ENCODE measurements at places on chromosomes 4 and X.

- DNase-seq = no peak
These were observed 26.4 kb upstream of the REPS2 start for GRCh38 chrX:16920075-16920474.

DNA sequence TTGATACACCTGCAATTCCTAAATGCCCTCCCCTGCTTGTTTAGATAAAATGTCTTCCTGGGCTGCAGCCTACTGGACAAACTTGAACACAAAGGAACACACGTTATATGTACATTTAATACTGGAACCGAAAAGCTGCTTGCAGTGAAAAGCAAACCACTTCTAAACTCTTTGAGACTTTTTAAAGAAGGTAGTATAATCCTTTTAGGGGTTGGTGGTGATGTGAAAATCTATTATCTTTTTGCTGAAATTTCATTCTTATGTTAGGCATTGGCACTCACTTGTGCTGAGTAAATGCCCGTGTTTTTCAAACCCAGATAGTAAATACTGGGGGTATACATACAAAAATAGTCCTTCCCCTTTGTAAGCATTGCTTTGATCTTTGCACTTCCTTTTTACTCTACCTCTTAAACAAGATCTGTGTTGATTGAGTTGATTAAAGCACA is 2.2 kb downstream of the NFKB1 start:
- DNase-seq = no peak

DNA sequence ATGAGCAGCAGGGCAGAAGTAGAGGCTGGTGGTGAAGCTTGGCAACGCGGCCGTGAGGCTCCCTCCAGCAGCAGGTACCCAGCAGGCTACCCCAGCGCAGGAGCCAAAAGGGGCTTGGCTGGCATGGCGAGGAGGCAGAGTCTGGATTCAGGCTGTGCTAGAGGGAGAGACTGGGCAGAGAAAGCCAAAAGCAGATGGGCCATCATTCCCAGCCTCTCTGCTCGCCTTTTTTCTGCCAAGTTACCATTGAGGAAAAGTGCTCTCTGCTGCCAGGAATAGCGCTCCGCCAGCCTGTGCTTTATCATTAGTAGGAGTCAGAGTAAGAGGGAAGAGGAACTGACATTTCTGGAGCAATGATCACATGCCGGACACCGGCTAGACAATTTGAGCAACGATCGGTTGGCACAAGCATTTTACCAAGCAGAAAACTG is 28.7 kb upstream of the MAP3K15 start:
- DNase-seq = no peak

DNA sequence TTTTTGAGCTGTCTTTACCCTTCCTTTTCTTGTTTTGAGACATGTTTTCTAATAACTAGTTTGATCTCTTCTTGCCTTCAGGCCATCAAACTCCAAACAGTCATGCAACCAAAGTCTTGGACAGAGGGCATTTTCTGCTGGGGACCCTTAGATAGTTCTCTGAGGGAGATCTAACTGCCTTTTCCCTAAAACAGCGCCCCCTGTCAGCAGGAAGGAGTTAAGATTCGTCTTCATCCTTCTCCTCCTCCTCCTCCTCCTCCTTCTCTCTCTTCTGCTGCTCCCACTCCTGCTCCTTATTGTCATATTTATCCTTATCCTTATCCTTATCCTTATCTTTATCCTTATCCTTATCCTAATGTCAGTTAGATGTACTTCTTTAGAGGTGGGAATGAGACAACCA is 417.2 kb downstream of the TRAM1L1 start:
- no peak for DNase-seq

- DNase-seq = no peak
These were observed 116.6 kb downstream of the PAPSS1 start for GRCh38 chr4:107603430-107603829.

- DNase-seq = no peak
These were observed 213.3 kb downstream of the GLUD2 start for GRCh38 chrX:121260596-121261240.

DNA sequence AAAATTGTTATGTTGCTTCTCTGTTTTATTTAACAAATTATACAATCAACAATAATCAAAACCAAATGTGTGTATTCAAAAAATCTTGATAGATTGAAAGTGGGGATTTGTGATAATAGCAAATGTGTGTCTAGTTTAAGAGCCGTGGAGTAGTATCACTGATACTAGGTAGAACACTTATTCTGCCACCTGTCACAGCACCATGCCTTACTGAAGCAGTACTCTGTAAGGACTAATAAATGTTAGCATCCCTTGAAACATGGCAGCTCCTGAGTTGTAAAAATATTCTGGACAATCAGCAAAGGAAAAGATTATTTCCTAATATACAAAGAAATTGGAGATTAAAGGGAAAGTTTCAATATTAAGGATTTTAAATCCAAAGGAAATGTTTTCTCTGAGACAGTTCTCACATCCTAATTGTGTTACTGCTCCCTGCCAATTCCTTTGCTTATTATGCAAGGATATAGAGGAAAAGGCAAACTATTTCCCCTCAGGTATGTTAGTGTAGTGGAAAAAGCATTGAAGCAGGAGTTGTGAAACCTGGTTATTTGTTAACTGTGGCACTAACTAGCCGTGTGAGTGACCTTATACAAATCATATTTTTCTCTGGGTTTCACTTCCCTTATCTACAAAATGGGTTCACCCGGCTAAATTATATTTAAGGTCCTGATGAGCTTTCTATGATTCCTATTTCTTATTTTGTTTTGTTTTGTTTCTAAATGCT is 303.1 kb downstream of the ARHGAP24 start:
- no peak for DNase-seq

- DNase-seq = no peak
These were observed 21.7 kb downstream of the LETM1 start for GRCh38 chr4:1834047-1834775.

DNA sequence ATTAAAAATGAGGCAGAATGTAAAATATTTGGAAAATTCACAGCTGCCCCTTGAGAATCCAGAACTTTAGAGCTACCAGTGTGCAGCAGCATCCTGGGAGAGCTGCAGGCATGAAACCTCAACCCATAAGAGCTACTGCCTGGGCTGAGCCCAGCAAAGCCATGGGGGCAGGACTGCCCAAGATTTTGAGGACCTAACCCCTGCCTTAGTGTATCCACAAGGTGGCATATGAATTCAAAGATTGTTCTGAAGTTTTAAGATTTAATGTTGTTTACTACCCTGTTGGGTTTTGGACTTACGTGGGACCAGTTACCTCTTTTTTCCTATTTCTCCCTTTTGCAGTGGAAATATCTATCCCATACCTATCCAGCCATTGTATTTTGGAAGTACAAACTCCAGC is 26.4 kb downstream of the CASP6 start:
- DNase-seq = no peak

DNA sequence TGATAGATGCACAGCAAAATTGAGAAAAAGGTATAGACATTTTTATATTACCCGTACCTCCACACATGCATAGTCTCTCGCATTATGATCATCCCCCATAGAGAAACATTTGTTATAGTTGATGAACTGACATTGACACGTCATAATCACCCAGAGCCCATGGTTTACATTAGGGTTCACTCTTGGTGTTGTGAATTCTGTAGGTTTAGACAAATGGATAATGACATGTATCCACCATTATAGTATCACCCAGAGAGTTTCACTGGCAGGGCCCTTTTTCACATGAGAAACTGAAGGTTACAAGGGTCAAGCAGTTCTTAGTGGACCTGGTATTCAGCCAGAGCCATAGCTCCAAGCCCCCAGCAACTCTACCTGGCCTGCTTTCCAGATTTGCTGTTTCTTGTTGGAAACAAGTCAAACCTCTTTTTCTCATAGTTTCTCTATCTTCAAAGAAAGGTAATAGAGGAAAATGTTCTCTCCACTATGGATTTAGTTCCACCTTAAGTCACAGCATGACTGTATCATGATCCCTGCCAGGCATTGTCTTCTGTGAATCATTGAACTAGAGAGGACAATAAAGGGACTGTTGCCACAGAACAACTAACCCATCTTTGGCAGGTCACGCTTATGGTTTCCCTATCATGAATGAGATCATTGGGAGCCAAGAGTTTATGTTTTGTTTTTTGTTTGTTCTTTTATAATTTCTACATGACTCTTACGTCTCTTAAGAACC is 64.0 kb downstream of the HHIP start:
- DNase-seq = no peak

GRCh38 chrX:141455103-141455502 is 129.4 kb downstream of the SPANXA1 start:
- no peak for DNase-seq

DNA sequence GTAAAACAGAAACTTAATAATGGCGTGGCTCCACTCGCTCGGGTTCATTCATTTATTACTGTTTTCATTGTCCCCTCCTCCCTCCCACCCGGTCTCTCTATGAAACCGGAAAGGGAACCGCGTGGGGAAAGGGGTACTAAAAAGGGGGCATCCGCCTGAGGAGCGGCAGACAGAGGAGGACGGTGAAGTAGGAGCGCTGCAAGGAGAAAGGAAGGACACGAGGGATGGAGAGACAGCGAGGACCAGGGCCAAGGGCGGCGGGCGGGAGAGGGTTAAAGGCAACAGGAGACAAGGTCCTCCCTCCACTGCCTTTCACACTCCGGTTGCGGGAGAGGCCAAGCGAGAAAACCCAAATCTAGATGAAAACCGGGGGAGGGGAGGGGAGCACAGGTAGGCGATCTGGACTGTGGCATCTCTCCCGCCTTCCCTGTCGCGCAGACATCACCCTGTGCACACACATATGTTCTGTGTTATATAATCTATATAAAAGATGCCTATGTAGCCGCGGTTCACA is 829 bp downstream of the ELOVL6 start:
- DNase-seq = no peak

DNA sequence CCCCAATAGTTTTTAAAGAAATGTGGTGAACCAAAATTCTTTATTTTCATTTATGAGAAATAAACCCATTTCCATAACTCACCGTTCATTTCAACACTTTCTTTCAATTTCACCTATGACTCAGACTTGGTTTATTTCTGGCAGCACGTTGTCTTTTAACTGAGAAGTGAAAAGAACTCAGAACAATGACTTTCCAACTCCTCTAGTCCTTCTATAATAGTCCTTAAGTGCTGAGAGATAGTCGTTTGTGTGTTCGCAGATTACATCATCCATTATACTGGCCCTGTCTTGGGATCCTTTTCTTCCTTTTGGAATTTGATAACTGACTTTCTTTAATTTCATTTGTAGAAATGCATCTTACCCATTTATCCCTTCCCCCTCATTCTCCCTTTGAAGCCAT is 113.6 kb downstream of the GLUD2 start:
- DNase-seq = no peak

GRCh38 chr4:111722213-111722720 is 423.0 kb upstream of the FAM241A start:
- DNase-seq = no peak

GRCh38 chrX:153762626-153763173 is 1.3 kb upstream of the PLXNB3 start:
- no peak for DNase-seq

DNA sequence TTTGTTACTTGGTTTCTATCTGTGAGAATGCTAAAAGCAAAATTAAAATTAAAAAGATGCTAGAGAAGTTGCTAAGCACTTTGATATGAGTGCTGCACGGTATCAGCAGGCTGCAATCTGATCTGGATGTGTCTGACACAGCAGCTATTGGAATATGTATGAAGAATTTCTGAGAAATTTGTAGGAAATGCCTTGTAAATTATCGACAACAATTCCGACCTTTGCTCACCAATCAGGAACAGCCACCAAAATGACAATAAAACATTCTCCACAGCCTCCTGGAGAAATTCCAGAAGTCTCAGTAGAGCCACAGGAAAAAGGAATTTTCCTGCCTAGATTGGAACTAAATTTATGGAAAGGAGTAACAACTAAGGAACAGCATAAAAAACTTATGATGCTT is 82.5 kb downstream of the TIGD2 start:
- DNase-seq = no peak

DNA sequence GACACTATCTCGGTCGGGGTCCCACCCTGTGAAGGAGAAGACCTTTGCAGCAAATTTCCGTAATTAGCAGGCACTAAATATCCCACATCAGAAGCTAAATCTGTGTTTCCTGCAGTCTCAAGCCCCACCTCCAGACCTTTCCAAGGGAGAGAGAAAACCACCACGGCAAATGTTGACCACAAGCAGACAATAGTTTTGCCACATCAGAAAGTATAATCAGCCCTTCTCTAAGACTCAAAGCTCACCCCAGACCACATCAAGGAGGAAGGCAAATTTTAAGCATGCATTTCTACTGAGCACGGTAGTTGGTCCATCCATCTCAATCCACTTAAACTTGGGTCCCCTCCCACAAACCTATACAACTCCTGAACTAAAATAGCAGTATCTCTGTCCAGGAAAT is 398.5 kb downstream of the GPM6A start:
- DNase-seq = no peak

DNA sequence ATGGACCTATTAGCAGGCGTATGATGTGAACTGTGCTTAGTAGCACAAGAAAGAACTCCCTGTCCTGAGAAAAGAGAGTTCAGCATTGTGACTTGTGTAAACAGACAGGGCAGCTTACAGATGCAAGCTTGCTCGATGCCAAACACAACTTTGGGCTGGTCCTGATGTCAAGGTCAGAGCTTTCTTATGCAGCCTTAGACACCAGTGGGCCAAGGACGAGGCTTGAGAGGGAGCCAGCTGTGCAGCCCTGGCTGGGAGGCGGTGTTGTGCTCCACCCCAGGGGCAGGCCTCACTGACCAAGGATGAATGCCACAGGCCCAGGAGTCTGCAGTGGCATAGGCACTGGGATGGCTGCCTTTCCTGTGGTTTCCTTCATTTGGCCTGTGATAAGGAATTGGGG is 35.4 kb downstream of the JADE1 start:
- DNase-seq = no peak

DNA sequence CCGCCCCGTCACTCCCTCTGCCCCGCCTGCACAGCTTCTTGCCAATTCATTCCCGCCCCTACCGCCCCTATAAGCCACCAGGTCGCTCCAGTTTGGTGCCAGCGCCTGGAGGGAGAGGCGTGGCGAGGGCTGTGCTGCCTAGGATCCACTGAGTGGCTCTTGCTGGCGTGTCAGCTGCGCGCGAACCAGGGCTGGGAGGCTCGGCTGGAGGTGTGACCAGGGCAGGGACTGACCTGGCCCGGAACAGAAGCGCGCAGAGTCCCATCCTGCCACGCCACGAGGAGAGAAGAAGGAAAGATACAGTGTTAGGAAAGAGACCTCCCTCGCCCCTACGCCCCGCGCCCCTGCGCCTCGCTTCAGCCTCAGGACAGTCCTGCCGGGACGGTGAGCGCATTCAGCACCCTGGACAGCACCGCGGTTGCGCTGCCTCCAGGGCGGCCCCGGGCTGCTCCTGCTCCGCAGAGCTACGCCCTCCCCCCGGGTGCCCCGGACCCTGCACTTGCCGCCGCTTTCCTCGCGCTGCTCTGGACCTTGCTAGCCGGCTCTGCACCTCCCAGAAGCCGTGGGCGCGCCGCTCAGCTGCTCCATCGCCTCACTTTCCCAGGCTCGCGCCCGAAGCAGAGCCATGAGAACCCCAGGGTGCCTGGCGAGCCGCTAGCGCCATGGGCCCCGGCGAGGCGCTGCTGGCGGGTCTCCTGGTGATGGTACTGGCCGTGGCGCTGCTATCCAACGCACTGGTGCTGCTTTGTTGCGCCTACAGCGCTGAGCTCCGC is at the start of gene GPR78:
TSS of gene GPR78 (plus strand) at position 72 of the 773 bp plus-strand sequence. CDS start at position 663, 591 bp downstream.
- peak; percentile 66 for DNase-seq
